ENCODE measurements at places on chromosomes 1 and 21.

DNA sequence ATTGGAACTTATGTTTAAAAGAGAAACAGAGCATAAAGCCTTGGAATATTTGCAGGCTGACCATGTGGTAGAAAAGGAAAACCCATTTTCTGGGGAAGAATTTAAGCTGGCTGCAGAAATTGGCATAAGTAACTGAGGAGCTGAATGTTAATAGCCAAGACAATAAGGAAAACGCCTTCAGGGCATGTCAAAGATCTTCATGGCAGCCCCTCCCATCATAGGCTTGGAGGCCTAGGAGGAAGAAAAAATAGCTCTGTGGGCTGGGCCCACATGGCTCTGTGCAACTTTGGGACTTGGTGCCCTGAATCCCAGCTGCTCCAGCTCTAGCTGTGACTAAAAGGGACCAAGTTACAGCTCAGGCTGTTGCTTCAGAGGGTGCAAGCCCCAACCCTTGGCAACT is 51.5 kb downstream of the CTH start:
- no peak for DNase-seq

DNA sequence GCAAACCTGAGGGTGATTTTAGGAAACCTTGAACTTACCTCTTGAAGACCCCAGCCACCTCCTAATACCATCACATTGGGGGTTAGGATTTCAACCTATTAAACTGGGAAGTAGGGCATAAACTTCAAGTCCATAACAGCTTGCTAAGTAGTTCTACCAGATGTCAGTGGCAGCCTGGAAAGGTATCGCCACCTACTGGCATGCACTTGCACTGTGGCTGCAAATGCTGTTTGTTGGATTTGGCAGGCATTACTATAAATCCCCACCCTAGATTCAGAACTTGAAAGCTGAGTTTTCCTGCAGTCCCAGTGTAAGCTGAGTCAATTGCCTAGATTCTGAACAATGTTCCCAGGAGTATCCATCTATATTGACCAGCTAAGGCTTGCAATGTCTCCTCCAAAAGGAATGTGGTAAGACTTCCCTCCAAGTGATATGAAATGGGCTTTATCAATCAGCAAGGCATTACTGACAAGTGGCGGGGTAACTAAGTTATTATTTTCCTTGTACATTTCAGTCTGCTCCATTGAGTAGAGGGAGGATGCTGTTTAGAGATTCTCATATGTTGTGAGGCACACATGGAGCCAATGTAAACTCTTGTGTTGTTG is 474.5 kb downstream of the PTPRC start:
- peak; percentile 80 for DNase-seq

- no peak for DNase-seq
These were observed 331.1 kb upstream of the AJAP1 start for GRCh38 chr1:4323309-4323708.

GRCh38 chr1:235567812-235568503 is 63.7 kb upstream of the B3GALNT2 start:
- DNase-seq = no peak

DNA sequence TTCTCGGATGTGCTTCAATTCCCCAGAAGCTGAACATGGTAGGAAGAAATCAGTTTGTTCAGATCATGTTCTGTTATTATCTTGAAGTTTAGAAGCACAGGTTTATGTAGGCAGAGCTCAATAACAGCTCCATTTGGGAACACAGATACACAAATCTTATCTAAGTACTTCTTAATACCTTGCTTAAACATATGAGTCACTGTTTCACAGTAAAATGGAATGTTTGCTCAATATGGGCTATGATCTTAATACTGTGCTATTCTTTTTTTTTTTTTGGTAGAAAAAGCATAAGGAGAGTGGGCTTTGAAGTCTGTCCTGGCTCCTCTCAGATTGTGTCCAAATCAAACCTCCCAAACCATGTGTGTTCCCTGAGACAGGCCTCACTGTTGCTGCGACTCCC is 13.4 kb downstream of the PROK1 start:
- no peak for DNase-seq

DNA sequence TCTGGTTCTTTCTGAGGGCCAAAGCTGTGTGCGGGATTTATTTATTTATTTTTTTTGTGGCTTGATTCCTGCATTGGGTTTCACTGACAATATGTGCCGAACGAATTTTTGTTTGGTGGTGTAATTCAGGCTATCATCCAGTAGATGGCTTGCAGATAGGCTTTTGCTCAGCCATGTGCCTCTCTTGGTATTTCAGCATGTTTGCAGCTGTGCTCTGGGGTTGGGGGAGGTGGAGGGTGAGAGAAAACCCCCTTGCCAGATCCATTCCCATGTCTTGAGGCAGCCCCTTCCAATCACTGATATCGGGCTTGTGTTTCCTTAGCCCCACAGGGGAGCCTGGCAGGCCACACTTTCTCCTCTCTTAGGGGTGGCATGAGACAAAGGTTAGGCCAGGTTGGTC is 302.4 kb downstream of the PTGER3 start:
- DNase-seq = peak; percentile 9

GRCh38 chr1:240567066-240567465 is 44.9 kb downstream of the GREM2 start:
- DNase-seq = no peak

GRCh38 chr1:88357729-88358128 is 326.3 kb upstream of the PKN2 start:
- DNase-seq = no peak

- no peak for DNase-seq
These were observed 12.0 kb upstream of the S100A2 start for GRCh38 chr1:153577624-153578051.

- no peak for DNase-seq
These were observed 454.1 kb upstream of the USP24 start for GRCh38 chr1:55669293-55669692.

DNA sequence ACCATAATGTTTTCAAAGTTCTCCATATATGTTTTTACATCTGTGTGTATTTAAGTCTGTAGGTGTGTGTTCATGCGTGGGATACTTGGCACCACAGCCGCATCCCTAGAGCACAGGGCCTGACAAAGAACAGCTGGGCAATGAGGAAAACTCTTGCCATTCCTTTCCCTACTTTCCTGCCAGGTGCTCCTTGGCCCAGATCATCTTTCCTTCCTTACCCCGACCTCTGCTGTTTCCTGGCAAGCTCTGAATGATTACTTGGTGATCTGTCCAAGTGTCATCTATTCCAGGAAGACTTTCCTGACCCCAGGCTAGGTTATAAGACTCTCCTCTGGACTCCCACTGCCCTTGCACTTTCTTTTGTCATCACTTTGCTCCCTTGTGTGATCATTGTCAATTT is 123.6 kb downstream of the ELAVL4 start:
- no peak for DNase-seq

DNA sequence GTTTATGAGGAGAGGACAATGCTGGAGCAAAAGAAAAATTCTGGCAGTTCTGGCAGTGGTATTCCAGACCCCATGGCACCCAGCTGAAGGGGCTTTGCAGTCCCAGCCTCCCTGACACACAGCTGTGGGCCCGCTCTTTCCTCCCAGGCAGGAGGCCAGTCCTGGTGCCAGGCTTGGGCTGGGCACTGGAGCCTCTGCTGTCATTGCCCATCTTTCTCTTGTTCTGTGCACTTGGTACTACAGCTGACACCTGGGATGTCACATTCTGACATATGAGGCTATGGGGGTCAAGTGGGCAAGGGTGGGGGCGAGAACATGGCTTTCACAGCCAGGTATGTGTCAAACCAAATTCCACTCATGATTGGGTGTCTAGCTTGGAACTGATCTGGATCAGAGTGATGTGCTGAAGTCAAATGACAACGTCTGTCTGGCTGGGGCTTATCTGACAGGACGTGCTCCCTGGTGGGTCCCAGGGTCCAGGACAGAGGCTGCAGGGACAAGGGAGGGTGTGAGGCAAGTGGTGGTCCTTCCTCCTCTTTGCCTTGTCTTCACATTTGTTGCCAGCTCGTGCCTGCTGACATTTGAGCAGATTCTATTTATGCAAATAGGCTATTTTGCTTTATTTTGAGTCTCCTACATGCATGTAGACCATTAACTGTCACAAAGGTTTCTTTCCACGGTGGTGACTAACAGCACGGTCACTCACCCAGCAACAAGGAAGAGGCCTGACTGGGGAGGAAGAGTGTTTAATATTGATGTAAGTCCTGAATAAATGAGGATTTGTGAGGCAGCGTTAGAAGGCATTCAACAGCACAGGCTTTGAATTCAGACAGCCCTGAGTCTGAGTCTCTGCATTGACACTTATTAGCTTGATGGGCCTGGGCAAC is 336.3 kb downstream of the PBX1 start:
- no peak for DNase-seq

GRCh38 chr1:103525114-103525606 is 339 bp upstream of the RNPC3 start:
- peak; percentile 50 for DNase-seq

- DNase-seq = peak; percentile 4
These were observed 5.5 kb upstream of the TBX15 start for GRCh38 chr1:118993700-118994026.

GRCh38 chr1:155322571-155322952 is 1.9 kb downstream of the RUSC1 start:
- peak; percentile 33 for DNase-seq

DNA sequence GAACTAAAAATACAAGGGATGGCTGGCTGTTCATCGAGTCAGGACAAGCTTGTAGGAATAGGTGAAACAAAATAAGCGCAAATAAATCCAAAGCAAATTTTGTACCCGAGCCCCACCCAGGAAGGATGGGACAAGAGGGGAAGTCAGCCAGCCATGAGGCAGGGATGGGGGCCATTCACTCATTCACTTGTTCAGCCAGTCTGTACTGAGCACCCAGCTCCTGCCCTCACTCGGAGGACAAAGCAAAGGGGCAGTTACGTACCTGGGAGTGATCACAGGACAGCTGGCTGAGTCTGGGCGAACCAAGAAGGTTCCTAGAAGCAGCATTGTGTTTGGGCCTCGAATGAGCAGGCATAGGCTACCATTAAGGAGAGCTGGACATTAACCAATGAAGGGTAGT is 94.0 kb upstream of the VAMP3 start:
- DNase-seq = no peak

DNA sequence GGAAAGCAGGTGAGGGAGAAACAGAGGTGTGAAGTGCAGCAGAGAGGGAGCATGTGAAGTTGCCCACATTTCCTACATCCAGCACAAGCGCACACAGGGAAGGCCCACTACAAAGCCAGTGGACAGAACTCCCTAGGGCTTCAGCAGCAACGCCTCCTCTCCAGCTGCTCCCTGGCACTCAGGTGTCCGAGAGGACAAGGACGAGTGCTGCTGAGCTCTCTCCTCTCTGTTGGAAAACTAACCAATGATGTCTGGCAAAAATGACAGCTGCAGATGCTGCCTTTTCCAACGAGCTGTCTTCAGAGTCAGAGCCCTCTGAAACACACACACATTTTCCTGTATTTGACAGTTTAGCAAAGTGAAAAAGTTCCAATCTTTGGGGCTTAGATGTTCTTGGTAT is 86.8 kb downstream of the HSF2BP start:
- DNase-seq = no peak

DNA sequence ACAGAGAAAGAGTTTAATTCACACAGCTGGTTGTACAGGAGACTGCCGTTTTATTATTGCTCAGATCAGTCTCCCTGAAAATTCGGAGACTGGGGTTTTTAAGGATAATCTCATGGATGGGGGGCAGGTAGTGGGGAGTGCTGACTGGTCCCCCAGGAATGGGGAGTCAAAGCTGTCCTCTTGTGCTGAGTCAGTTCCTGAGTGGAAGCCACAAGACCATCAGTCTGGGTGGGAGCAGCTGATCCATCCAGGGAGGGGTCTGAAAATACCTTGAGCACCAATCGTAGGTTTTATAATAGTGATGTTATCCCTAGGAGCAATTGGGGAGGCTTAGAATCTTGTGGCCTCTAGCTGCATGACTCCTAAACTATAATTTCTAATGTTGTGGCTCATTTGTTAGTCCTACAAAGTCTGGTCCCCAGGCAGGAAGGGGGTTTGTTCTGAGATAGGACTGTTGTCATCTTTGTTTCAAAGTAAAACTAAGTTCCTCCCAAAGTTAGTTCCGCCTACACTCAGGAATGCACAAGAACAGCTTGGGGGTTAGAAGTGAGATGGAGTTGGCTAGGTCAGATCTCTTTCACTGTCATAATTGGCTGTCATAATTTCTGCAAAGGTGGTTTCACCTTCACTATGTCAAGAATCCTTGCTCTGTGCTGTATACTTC is 50.3 kb downstream of the TRAF5 start:
- DNase-seq = no peak

GRCh38 chr1:175435392-175435791 is 242.8 kb upstream of the KIAA0040 start:
- DNase-seq = no peak

DNA sequence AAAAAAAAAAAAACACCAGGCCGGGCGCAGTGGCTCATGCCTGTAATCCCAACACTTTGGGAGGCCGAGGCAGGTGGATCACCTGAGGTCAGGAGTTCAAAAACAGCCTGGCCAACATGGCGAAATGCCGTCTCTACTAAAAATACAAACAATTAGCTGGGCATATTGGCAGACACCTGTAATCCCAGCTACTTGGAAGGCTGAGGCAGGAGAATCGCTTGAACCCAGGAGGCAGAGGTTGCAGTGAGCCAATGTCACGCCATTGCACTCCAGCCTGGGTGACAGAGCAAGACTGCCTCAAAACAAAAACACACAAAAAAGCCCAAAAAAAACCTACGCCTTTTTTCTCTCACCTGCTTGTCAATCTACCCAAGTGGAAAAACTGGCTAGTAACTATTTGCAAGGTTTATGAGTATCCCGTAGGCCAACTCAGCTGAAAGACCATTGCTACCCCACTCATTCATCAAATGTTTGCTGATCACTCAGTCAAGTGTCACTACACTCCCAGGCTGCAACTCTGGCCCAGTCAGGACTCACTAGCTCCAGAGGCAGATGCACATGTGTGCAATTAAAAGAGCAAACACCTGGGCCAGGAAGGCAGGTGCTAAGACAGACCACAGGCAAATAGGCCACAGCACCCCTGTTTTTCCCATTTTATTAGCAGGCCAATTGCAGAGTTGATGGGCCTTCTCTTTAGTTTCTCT is 2.0 kb downstream of the CSRP1 start:
- DNase-seq = peak; percentile 57

DNA sequence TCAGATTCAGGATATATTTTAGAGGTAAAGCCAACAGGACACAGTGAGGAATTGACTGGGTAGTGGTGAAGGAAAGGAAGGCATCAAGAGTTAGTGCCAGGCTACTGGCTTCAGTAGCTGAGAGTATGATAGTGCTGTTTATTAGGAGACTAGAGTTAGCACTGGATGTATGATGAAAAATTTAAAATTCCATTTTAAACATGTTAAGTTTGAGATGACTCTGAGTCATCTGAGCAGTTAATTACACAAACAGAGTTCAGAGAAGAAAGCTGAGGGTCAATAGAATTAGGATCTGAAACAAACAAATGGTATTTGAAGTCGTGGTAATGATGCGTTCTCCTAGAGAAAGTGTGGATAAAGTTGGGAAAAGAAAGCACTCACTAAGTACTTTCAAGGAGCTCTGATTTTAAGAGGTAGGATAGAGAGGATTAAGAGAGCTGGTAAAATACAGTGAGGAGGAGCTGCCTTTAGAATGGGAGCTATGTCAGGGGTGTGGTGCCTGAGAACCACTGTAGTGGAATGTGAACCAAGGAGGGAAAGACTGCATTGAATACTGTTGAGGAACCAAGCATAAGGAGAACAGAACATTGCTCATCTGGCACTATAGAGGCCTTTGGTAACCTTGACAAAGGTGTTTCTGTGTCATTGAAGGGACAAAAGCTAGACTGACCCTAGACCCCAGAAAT is 21.7 kb upstream of the SHCBP1L start:
- no peak for DNase-seq
